ENCODE measurements at places on chromosomes 13 and 19.

DNA sequence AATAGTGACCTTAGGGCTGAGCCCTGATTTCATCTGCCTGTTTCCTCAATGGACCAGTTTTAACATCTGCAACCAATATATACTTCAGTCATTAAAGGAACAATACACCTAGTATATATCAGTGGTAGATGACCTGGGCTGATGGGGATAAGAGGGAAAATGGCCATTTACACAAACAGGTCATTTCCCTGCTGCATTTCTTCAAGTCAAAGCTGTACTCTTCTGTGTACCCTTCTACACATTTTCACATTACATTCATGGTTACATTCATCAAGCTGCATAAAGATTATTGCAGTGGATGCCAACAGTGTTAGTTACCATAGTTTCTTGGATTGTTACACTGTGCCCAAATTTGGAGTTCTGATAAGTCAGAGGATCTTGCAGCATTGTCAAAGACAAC, 81.2 kb upstream of the RAP2A start:
- no peak for DNase-seq

DNA sequence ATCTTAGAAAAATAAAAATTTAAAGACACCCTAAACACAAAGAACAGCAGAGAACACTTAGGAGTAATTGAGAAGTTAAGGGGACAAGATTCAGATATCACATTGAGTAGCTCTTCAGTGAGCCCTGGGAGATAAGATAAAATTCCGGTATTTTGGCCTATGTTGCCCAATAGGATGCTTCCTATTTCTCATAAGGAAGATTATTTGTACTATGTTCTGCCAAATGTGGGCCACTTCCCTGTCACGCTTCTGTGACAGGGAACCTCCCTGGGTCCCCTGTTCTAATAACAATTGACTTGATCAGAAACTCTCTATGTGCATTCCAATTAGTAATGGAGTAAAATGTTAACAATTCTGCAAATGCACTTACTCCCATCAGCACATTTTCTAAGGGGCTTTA, 310.7 kb downstream of the MYO16 start:
- no peak for DNase-seq

- no peak for DNase-seq
Observed at GRCh38 chr13:114256547-114256946, 21.9 kb downstream of the CDC16 start.

DNA sequence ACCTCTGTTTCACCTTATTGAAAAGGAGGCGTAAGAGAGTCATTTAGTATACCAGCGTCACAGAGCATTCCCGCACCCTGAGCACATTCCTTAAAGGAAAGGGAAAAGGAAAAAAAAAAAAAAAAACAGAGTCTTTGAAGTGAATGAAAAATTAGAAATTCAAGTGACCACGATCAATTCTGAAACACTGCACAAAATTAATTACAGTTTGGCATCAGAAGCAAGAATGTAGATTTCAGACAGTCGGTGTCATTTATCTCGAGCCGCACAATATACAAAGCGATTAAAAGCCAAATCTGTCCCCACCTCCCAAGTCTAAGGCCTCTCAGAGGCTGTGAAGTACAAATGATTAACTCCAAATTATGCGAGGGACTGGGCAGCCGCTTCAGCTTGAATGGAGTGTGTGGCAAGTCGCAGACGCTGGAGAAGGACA, 173.7 kb upstream of the ZNF507 start:
- no peak for DNase-seq

- no peak for DNase-seq
Observed at GRCh38 chr13:82356667-82357410, 1525.4 kb downstream of the SLITRK1 start.

DNA sequence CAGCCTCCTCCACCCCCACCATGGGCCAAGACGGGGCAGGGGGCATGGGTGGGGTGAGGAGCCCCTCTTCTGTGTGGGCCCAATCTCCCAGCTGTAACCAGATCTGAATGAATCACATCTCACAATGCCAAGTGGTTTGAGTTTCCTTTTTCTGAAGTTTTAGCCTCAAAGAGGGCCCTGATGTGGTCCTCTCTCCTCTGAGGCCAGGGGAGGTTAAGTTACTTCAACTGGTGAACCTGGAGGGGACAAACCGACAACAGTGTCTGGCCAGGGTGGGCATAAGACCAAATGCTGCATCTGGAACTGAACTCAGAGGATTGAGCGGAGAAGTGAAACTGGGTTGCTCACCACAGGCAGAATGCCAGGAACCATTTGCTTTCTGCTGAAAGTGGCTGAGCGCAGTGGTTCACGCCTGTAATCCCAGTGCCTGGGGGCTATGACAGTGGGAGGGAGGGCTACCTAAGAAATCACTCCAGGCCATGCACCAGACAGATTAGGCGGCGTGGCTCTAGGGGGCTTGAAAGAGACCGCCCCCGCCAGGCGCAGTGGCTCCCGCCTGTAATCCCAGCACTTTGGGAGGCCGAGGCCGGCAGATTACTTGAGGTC, 15.4 kb upstream of the IRGC start:
- DNase-seq: peak; percentile 37

DNA sequence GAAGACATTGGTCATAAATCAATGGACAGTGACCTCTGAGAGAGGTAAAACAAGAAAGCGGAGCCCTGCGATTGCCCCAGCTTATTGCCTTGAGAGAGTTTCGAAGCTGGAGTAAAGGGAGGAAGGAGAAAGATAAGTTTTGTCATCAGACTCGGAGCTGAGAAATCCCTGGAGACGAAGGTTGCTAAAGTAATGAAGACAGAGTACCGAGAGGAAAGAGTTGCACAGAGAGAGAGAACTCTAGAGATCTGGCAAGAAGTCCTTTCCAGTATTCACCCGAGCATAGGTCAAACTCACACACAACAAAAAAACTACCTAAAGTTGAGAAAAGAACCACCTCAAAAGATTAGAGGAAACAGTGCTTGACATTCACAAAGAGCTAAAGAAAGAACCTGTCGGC, 472.0 kb downstream of the DACH1 start:
- no peak for DNase-seq

GRCh38 chr19:55305983-55306562, 19.1 kb downstream of the TMEM150B start:
- DNase-seq: no peak

DNA sequence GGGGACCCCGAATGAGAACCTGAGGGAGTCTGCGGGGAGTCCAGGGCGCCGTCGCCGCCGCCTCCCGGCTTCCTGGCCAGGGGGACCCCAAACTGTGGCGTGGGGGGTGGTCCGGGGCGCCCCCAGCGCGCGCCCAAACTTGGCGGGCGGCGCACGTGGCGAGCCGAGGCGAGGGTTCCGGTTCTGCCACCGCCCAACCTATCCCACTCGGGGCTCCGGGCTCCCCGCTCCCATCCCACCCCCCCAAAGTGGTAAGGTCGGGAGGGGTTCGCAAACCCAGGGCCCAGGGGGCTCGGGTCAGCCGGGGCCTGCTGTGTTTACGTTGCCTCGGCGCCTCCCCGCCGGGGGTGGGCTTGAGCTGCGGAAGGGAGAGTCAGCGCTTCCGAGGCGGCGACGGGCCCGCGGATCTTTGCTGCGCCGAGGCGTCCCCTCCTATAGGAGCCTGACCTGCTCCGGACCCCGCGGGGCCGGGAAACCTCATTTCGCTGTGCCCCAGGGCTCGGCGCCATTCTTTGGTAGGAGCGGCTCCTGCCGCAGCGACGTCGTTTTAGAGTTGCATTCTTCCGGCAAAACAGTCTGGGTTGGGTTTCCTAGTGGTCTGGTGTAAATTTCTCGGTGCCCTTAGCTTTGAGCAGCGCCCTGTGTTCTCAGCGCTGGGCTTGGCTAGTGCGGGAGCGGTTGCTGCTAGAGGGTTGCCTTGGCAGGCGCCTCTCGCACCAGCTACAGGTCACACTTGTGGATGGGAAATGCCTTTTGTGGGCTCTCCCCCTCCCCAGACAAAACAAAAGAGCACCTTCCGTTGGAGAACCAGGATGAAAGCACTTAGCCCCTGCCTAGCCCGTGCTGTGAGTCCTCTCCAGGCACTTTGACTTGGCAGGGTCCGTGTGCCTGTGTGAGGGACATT, 1.2 kb downstream of the DAZAP1 start:
- no peak for DNase-seq

DNA sequence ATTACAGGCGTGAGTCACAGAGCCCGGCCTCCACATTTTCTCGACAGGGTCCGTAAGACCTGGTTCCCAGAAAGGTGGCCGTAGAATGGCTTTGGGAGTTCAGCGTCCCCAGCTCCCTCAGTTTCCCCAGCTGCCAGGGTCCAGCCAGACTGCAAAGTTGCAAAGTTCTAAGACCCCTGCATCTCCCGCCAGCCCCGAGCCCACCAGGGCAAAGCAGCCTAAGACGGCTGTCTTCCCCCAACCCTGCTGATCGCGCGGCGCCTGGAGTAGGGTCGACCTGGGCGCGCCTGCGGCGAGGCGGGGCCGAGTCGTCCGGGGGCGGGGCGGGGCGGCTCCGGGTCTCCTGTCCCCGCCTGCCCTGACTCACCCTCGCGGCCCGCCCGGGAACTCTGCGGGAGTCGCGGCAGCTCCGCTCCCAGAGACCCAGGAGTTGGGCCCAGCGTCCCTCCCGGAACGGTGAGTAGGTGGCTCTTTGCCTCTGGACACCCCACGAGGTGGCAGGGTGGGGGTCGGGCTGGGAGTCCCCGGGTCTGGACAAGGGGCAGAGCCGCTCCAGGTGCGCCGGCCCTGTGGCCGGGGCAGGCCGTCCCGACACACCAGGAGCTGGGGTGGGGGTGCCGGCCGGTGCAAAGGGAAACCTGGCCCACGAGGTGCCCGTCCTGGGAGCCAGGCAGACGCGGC, at the start of gene LRRC8E:
TSS of gene LRRC8E (plus strand) at position 366 of the 681 bp plus-strand sequence. CDS start 7,094 bp downstream, outside the sequence.
- no peak for DNase-seq

GRCh38 chr19:1549332-1549945, 18.7 kb downstream of the MEX3D start:
- no peak for DNase-seq

DNA sequence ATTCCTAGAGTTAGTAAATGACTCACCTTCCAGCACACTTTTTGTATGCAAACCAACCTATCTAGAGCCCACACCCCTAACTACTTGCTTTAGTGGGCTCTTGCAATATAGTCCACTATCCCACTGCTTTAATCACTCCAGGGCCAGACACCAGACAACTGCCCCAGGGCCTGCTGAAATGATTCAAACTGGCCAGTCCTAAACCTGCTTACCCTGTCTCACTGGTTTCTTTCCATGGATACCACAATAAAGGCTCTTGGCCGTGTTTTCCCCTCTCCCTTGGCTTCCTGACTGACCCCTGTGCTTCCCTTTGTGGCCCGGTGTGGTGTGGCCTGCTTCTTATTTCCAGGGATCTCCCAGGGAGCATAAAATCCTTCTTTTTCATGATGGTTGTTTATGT, 14.6 kb downstream of the HS6ST3 start:
- no peak for DNase-seq

DNA sequence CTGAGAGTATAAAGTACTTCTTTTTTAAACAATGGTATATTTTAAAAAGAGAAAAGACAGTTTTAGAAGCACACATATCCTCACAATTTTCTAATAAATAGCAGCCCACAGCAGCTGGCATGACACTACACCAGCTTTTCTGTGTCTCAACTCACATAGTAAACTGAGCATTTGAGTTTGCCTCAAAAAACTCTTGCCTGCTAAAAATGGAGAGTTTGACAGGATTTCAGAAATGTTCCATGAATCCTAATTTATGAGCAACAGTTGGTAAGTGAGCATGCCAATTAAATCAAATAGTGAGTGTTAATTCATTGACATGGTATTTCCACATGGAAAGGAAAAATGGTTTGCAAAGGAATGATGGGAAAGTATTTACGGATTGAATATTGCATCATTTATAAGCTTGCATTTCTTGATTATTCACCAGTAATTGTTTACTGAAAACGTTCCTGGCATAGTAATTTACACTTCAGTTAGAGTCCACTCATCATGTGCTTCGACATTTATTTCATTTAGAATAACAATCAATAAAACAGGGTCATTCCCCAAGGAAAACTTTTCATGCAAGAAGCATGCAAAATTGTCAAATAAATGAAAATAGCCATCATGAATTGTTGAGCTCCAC, 323.0 kb downstream of the EFNB2 start:
- DNase-seq: no peak

GRCh38 chr19:29812881-29813275, 1.1 kb downstream of the CCNE1 start:
- DNase-seq: no peak

DNA sequence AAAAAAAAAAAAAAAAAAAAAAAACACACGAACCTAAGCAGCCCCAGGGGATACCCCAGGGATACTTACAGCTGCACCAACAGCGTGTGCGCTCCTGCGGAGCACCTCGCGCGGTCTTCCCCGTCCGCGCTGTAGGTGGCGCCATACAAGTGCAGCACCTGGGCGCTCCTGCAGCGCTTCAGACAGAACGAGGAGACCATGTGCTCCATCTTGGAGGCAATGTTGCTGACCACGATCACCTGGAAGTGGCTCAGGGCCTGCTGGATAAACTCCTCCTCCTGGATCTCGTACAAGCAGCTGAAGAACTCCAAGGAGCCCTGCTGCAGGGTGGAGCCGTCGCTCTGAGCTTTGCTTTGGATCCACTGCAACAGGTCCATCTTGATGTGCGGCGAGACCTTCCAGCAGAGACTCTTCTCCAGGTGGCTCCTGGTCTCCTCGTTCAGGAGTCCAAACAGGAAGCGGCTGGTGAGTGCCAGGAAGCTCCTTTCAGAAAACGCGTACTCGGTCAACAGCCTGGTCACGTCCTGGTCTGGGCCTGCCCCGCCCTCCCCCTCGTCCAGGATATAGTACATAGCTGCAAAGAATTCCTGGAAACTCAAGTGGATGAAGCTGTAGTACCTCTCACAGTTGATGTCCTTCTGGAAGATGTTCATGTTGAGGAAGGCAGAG, 14.5 kb downstream of the NLRP12 start:
- no peak for DNase-seq

GRCh38 chr19:9883231-9883758, 48.2 kb downstream of the PIN1 start:
- no peak for DNase-seq

GRCh38 chr13:99617474-99618255, 116.4 kb downstream of the TM9SF2 start:
- DNase-seq: no peak

- no peak for DNase-seq
Observed at GRCh38 chr13:40341096-40341471, 325.4 kb downstream of the FOXO1 start.

DNA sequence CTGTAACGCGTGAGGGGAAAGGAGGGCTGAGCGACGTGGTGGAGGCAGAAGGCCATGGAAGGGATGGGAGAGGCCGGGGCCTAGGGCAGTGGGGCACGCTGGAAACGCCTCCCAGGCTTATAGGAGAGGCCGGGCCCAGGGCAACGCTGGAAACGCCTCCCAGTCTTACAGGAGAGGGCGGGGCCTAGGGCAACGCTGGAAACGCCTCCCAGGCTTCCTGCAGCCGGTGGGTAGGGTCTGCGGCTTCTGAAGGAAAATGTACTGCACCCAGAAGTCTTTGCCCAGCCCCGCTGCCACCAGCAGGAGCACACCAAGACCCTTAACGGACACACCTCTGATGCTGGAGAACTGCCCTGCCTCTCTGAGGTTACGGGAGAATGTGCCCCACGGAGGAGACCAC, 9.1 kb downstream of the CACTIN start:
- DNase-seq: no peak

GRCh38 chr19:13887517-13887916, 10.6 kb downstream of the NANOS3 start:
- no peak for DNase-seq

All from HS-5 (cell line).